ENCODE measurements at places on chromosomes 6 and 20. TPM values are rescaled to one million over a fixed set of nuclear protein-coding genes. Genes with fewer than 3 reads are reported as not detected.

The DNAH8 gene
- not detected for total RNA-seq

The FLRT3 gene
- 0.70 TPM for total RNA-seq

The MANEA gene
- total RNA-seq, result 7.2 TPM

The TBXT gene
- total RNA-seq, result not detected

The POM121L2 gene
- total RNA-seq, result not detected
